ENCODE measurements at places on chromosomes 7 and 10.

DNA sequence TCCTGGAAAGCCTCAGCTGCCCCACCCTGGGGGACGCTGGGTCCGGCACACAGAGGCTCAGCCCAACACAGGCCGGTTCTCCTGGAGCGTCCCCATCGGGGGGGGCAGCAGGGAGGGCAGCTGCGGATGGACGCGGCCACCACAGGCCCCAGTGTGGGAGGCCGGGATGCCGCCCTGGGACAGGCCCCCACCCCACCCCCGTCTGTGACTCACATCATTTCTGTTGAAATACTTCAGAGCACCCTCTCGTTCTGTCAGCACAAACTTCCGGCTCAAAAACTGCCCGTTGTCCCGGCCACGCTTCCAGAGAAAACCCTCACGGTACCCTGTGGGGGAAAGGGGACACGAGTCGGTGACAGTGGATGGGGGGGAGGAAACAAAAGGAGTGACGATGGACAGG, 28.5 kb downstream of the GET4 start:
- no peak for DNase-seq

GRCh38 chr7:101820703-101821102, 3.3 kb downstream of the CUX1 start:
- DNase-seq, result no peak

DNA sequence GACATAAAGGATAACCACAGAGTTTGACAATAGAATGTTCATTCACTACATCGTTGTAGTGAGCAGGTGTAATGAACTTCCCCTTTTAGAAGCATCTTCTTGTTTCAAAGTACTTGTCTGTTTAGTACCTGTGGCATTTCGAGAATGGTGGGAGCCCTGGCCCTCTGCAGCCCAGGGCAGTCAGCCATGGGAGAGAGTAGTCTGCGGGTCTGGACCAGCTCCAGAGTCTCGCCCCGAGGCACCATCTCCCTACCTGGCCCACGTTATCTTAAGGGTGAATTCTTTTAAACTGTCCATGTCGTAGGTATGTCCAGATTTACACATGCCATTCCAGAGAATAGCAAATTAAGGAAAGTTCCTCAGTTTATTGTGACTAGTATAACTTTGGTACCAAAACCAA, 99.7 kb downstream of the BMPR1A start:
- DNase-seq, result no peak

GRCh38 chr7:30478349-30479201, at the start of gene NOD1:
NOD1 (minus strand) TSS chr7:30478784; CDS start chr7:30456921, 21,863 bp downstream.
- DNase-seq, result peak; percentile 94

GRCh38 chr10:80949785-80950184, 412.1 kb downstream of the SH2D4B start:
- DNase-seq, result no peak

DNA sequence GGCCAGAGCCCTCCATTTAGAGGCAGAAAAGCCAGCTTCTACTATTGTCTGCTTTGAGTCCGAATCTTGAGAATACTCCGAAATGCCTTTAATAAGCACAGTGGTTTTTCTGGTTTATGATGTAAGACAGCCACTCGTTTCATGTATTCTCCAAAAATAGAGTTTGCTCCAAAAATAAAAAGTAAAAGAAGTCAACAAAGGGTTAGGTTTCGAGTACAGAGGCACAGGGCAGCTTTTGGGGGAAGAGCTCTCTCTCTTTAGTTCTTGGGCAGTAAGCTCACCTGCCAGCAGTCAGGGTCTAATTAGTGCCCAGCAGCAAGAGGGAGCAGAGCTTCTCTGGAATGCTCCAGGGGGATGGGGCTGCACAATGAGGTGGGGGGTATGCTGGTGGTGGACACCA, 20.2 kb downstream of the CREB3L2 start:
- DNase-seq, result no peak

DNA sequence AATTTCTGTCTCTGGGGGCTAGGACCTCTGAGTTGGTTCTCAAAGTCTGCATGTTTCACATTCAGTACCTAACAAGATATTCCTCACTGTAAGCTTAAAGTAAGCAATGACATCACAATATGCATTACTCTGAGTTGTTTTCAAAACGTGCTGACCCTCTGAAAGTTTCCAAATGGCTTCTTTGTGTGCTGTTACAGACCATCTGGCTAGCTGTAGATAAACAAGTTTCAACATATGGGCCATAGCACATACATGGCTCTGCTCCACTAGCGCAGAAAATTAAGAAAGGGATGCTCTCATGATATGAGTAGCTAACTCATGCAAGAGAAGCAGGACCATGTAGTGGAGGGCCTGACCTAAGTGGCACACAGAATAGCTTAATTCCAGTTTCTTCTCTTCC, 119.0 kb downstream of the HTR7 start:
- no peak for DNase-seq

DNA sequence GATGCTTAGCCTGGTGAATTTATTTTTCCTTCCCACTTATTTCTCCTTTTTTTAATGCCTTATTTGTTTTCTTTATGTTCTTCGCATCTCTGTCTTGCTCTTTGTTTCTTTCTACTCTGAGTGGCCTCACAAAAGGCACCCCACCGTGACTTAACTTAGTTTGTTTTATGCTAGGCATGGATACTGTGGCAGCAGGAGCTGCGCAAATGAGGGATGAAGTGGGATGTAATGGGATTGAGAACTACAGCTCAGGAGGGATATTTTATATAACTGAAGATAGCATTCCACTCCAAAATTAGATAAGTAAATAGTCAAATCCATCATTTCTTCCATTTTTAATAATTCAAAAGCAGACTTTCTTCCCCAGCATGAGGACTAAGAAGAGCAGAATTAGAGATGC, 1.7 kb upstream of the CACNA2D1 start:
- no peak for DNase-seq

GRCh38 chr10:61363006-61363405, 90.2 kb downstream of the TMEM26 start:
- no peak for DNase-seq

DNA sequence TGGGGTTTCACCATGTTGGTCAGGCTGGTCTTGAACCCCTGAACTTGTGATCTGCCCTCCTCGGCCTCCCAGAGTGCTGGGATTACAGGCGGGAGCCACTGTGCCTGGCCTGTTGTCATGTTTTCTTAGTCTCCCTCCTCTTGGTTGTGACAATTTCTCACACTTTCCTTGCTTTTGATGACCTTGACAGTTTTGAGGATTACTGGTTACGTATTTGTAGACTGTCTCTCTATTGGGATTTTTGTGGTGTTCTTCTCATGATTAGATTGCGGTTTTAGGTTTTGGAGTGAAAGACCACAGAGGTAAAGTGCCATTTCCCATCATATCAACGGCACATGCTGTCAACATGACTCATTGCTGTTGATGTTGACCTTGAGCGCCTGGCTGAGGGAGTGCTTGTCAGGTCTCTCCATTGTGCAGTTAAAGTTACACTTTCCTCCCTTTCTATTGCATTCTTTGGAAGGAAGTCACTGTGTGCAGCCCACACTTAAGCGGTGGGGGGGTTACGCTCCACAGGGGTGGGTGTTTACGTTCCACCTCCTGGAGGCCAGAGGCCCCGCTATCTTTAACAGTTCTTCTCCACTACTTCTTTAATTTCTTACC, 10.8 kb downstream of the NEURL1 start:
- peak; percentile 88 for DNase-seq

DNA sequence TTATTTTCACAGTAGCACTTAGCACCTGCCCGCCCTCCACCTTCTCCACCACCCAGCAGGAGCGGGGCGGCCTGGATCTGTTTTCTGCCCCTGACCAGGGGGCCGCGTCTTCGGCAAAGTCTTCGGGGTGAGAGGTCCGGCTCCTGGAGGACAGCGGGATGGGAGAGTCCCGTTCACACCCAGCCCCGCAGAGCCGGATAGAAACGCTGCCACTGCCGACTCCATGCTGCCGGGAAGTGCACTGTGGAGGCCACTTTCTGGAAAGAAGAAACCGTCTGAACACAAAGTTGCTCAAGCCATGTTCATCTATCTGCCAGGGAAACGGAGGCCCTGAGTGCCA, 14.5 kb upstream of the ZNF273 start:
- DNase-seq, result peak; percentile 74

DNA sequence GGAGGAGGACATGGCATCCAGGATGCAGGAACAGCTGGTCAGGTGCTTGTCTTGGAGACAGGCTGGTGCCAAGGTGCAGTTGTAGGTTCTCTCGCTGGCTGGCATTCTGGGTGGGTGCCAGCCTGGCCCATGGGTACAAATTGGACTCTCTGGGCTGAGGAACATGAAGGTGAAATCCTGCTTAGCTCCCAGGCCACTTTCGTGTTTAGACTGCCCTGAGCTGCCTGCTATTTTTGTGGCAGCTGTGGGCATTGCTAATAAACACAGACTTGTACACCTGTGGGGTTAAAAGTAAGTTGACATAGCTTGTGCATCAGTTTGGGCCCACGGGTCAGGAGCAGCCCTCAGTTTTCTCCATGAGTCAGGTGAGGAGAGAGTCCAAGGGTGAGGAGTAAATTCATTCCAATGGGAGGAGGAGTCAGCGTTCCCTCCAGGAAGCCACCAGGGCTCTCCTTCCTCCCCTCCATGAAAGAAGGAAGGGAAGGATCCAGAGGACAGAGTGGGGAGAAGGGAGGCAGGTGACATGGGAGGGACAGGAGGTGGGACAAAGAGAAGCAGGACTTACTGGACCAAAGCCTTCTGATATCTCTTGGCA, 380.0 kb downstream of the GLRX3 start:
- DNase-seq, result no peak

GRCh38 chr7:151330661-151331060, 11.0 kb upstream of the NUB1 start:
- no peak for DNase-seq

DNA sequence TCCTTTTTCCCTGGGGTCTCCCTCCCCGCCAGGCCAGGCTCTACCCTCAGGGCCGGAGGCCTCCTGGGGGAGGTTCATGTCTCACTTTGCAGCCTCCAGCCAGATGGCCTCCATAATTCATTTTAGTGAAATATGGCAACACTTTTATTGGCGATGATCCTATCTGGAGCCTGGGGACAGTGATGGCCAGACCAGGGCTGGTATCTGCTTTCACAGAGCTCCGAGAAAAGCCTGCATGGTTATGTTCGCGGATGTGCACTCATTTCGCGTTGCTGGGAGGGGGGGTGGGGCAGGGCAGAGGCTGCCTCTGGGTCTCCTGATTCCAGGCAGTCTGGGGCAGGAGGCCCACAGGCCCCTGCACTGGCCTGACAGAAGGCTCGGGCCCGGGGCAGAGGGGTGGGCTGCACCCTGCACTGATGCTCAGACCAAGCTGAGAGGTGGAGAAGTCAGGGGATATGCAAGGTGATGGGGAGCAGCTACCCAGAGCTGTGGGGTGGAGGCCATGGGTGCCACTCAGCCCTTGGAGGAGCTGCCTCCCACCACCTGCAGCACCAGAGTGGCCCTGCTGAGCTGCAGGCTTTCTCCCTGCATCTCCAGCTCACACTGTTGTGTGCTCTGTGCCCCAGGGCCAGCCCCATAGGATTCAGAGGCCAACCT, 85.3 kb upstream of the RET start:
- DNase-seq, result no peak

DNA sequence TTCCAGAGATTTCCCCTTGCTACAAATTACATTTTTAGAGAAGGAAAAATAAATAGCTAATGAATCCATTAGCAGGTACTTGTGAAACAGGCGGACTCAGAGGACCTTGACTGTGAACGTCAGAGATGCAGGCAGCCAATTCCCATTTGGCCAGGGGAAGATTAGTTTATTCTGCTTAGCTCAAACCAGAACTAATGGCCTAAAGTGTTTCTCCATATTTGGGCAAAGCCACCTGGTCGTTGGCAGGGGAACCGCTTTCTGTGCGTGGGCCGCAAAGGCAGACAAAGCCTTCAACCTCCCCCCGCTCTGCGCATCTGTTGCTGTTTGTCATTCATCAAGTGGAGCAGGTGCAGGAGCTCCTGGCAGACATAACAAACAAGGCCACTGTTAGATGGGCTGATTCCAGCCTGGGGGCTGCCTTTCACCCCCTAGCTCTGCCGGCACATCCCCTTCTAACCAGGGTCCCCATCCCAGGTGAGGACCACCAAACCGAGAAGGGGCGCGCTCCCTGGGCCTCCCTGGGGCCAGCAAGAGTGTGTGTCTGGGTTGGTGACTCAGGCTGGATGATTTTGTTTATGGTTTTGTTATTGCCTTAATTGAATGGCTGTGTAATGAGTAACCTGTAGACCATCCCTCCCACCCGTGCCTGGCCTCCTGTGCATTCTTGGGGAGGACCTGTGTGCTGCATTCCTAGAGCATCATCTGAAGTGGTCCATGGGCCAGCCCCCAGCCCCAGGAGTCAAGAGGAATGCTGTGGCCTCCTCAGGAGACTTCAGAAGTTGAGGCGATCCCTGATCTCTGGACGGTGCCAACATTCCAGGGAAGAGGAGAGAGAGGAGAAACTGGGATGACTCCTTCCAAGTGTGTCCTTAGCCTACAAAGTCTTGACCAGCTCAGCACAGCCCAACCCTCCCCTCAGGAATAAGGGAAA, 14.5 kb upstream of the CPA1 start:
- DNase-seq, result peak; percentile 100

DNA sequence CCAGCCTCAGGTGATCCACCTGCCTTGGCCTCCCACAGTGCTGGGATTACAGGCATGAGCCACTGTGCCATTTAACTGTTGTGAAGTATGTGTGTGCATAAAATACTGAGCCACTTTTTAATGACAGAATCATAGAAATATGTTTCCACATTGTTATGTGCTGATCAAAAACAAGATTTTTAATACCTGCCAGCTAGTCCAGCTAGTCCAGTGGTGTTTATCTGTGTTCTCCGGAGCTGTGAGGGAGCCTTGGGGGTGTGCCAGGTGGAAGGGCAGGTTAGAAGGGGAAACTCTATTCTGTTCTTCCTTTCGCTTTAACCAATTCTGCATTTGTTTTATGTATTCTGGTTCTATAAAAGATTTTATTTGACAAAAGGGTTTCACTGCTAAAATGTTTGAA, 7.0 kb downstream of the FAM221A start:
- no peak for DNase-seq

GRCh38 chr10:122878799-122879338, 512 bp downstream of the FAM24B start:
- peak; percentile 81 for DNase-seq

GRCh38 chr7:157787275-157787701, 450.5 kb downstream of the DNAJB6 start:
- no peak for DNase-seq

GRCh38 chr7:28922624-28923331, 35.4 kb downstream of the TRIL start:
- peak; percentile 94 for DNase-seq

GRCh38 chr7:92949748-92950147, 113.4 kb upstream of the CDK6 start:
- DNase-seq, result no peak

- peak; percentile 75 for DNase-seq
Measured at GRCh38 chr10:13528123-13528874, 515 bp downstream of the BEND7 start.

- DNase-seq, result no peak
Measured at GRCh38 chr10:112092519-112092918, 91.0 kb downstream of the GPAM start.

DNA sequence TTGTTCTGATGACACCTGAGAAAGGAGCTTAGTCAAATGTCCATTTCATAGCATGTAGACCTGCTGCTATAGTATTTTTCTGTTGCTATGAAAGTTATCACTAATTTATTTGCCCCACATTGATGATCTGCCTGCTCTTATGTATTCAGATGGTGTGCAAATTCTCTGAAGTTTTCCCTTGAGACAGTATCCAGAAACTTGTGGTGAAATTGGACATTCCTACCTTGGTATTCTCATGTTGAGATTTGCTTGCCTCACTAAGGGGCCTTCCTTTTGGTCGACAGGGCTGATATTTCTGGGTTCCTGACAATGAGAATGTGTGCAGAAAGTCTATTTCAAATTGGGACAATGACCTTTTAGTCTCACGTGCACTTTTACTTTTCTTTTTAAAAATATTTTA, 253.2 kb upstream of the FZD8 start:
- DNase-seq, result no peak

Measured in DMS53 (cell line).